ENCODE measurements at places on chromosomes 11 and 22.
A peak's percentile ranks its signal among the peaks of the same experiment; 100 is the strongest.

GRCh38 chr11:88439356-88439755 is 101.8 kb upstream of the CTSC start:
- no peak for DNase-seq

- DNase-seq = no peak
Measured at GRCh38 chr22:24181088-24181995, at the start of gene SUSD2. TSS of gene SUSD2 (plus strand) at chr22:24181487. CDS start at chr22:24181520, 33 bp downstream.

DNA sequence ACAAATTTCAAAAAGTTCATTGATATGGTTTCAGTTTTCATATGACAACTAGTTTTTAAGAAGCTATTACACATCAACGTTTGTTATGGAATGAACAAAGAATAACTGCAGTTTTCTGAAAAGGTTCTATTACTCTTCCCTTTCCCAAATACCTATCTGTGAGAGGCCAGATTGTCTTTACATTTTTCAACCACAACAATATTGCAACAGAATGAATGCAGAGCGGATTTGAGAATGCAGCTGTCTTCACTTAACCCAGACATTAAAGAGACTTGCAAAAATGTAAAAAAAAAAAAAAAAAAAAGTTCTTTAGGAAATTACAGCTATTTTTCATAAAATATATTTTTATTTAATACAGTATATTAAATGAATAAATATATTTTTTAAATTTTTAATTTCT is 250.8 kb downstream of the DDX10 start:
- no peak for DNase-seq

- DNase-seq = no peak
Measured at GRCh38 chr11:65821107-65821506, 12.7 kb upstream of the SNX32 start.

GRCh38 chr22:40332319-40332781 is 13.9 kb upstream of the ADSL start:
- peak; percentile 0 for DNase-seq

GRCh38 chr22:34326901-34327300 is 406.6 kb upstream of the LARGE1 start:
- DNase-seq = no peak

DNA sequence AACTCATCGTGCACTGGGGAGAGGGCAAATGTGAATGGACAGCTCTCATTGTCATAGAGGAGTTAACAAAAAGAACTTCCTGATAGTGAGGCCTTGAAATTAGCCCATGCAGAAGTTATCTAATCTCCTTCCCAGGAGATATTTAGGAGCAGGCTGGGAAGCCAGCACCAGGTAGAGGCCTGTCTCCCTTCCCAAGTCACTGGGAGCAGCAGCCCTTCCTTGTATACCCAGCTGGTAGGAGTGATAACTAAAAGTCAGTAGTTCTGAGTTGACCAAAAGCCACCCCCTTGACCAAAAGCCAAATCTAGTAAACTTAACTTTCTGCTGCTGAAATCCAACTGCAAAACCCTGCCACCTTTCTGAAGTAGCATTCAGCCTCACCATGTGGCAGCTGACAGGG is 1.4 kb upstream of the BACE1-AS start:
- DNase-seq = no peak

DNA sequence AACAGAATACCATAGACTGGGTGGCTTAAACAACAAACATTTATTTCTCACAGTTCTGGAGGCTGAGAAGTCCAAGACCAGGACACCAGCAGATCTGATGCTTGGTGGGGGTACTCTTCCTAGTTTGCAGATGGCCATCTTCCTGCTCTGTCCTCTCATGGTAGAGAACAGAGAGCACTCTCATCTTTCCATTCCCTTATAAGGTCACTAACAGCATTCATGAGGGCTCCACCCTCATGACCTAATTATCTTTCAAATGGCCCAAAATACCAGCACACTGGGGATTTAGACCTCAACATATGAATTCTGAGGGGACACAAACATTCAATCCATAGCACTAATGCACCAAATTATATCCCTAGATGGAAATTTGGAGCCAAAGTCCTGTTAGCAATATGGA is 6.1 kb downstream of the STK33 start:
- no peak for DNase-seq

DNA sequence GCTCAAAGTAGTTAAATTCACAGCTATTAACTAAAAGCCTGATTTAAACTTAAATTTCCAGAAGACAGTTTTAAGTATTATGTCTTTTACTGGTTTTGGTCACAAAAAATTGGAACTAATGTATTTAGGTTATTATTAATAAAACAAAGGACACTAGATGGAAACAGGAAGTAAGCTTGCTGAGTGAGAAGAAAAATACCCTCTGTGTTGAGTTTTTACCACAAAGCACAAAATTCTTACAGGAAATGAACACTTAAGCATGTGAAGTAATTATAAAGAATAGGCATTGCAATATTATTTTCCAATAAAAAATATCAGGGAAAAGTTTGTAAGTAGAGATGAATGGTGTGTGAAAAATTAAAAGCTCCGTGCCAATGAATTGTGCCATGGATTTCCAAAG is 46.3 kb downstream of the PIK3C2A start:
- no peak for DNase-seq

DNA sequence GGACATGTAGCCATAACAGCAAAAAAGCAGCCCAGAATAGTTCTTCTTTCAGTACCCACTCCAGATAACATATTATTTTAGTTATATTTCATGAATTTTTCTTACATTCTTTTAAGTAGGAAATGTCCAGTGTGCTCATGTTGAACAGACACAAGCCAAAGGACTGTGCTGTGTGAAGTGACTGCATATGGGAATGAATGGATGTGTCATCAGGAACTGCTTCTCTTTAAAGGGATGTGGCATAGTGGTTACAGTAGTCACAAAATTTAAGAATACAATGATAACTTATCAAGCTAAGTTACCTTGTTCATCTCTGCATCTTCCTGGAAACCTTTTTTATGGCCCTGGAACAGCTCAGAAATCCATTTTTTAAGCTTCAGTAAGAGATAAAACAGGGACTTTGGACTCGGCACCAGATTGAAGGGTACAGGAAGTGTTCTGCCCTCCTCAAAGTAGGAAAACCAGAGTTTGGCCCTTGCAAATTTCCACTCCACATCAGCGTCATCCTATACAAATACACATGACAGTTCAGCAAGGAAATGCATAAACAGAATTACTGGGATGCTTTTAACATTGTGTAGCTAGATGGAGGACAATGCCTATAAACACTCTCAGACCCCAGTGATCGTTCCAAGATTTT is 112.8 kb downstream of the TRPC6 start:
- DNase-seq = peak; percentile 21

DNA sequence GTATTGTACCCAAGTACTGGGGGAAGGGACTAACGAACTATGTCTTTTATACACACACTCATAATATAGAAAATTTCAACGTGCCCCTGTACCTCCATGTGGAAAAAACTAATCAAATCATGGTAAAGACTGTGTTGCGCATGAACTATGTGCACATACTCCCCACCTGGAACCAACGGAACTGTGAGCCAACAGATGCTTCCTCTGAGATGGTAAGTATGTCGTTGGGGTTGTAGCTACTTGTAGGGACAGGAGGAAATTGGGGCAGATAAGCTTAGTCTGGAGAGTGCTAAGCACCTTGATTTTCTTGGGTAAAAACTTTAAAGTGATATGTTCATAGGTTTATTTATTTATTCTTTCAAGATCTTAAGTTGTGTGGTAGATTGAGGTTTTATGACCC is 40.1 kb downstream of the GLYAT start:
- no peak for DNase-seq

- DNase-seq = no peak
Measured at GRCh38 chr11:101743828-101744227, 160.0 kb upstream of the TRPC6 start.

GRCh38 chr11:94521684-94522083 is 9.4 kb downstream of the C11orf97 start:
- DNase-seq = peak; percentile 14

- DNase-seq = no peak
Measured at GRCh38 chr11:33258631-33259205, 1.5 kb downstream of the HIPK3 start.

DNA sequence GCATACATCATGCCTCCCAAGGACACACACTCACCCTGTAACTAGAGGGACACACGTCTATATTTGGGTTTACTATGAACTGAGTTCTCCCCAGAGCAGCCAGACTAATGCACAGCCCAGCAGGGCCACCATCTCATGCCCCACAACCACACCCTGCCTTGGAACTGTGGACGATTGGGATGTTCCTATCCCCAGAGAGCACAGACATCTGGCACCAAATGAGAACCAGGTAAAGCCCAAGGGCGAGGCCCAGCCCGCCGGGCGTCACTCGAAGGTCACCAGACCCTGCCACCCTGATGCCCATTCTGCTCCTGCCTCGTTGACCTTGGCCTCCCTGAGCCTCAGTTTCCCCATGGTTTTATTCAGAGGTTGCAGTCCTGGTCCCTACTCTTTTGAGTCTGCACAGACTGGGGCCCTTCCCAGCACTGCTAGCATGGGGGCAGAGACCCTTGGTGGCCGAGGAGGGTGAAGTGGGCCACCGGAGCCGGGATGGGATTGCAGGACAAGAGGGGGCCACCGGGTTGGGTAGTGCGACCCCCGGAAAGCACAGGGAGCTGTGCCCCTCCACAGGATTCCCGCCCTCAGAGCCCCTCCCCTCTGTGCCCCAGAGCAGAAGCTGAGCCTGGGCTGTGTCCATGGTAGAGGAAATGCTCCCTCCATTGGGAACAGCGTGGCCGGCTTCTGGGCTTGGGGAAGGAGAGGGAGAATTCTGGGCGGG is 56.8 kb downstream of the IGLL5 start:
- no peak for DNase-seq

- no peak for DNase-seq
Measured at GRCh38 chr11:24373516-24373915, 123.3 kb upstream of the LUZP2 start.

GRCh38 chr11:61690706-61691379 is 10.7 kb downstream of the DAGLA start:
- DNase-seq = no peak

- no peak for DNase-seq
Measured at GRCh38 chr22:11626422-11626773, 3901.6 kb upstream of the OR11H1 start.

Measured in amniotic stem cell (primary cell).